LHCN-M2 (cell line): ENCODE measurements at places on chromosomes 3 and 15. TPM values are rescaled to one million over a fixed set of nuclear protein-coding genes. Genes with fewer than 3 reads are reported as not detected.

Gene MRPS25
- 35.1 and 39.3 TPM in 2 replicates for total RNA-seq

Gene CPNE9
- total RNA-seq, result not detected in 2 replicates

Gene DPPA2
- total RNA-seq, result not detected in 2 replicates

Gene LRTM1
- total RNA-seq, result not detected in 2 replicates

Gene ANKUB1
- total RNA-seq, result 0.06 TPM in 1 of 2 replicates, not detected in the other

Gene ZNF660
- 2.9 and 4.0 TPM in 2 replicates for total RNA-seq

Gene FHIT
- total RNA-seq, result 0.32 and 0.34 TPM in 2 replicates

Gene PRR20G
- total RNA-seq, result not detected in 2 replicates

Gene CDHR4
- total RNA-seq, result not detected in 2 replicates

Gene GRIP2
- total RNA-seq, result not detected in 2 replicates

Gene ARRDC4
- 2.5 and 3.1 TPM in 2 replicates for total RNA-seq

Gene P2RY13
- total RNA-seq, result not detected in 2 replicates

Gene GMNC
- 0.75 TPM in 1 of 2 replicates, not detected in the other for total RNA-seq

Gene C2CD4A
- total RNA-seq, result not detected in 2 replicates

Gene DUOXA1
- total RNA-seq, result not detected in 2 replicates

Gene VGLL3
- 31.3 and 41.0 TPM in 2 replicates for total RNA-seq

Gene VIPR1
- total RNA-seq, result not detected in 2 replicates

Gene CLRN1
- total RNA-seq, result not detected in 2 replicates

Gene ADAMTS7
- total RNA-seq, result 35.1 and 35.2 TPM in 2 replicates

Gene NPAP1
- total RNA-seq, result not detected in 2 replicates

Gene MYZAP
- 0.06 TPM in 1 of 2 replicates, not detected in the other for total RNA-seq

Gene P2RY12
- not detected in 2 replicates for total RNA-seq

Gene KCNH8
- not detected in 2 replicates for total RNA-seq

Gene GOLGA8O
- total RNA-seq, result 0.51 and 0.80 TPM in 2 replicates

Gene KBTBD12
- total RNA-seq, result not detected in 2 replicates

Gene CFAP20DC
- total RNA-seq, result 5.1 and 8.2 TPM in 2 replicates
